ENCODE measurements at places on chromosomes 13 and 19.

DNA sequence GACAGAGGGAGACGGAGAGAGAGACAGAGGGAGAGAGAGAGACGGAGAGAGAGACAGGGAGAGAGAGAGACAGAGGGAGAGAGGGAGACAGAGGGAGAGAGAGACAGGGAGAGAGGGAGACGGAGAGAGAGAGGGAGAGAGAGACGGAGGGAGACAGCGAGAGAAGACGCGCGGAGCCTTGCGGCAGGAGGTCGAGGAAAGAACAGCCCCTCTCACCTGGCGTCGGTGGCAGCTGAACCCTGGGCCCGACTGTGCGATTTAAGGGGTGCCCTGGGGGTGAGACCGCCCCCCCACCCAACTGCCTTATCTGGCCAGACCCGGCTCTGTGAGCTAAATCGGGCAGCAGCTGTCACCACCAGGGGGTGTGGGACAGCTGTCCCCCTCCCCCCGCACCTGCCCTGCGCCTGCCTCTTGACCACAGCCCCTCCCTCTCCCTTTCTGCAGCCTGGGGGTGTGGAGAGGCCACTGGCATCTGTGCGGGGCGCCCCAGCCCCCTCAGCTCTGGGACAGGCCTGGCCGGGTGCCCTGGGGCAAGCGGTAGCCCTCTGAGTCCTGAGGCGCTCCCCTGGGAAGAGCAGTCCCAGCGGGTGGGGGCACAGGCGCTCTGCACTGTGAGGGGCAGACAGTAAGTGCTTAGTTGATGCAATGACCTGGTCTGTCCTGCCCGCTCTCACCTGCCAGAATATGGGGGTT, 10.8 kb downstream of the JOSD2 start:
- no peak for DNase-seq

GRCh38 chr13:114002009-114002544, 28.2 kb upstream of the C13orf46 start:
- DNase-seq, result no peak

DNA sequence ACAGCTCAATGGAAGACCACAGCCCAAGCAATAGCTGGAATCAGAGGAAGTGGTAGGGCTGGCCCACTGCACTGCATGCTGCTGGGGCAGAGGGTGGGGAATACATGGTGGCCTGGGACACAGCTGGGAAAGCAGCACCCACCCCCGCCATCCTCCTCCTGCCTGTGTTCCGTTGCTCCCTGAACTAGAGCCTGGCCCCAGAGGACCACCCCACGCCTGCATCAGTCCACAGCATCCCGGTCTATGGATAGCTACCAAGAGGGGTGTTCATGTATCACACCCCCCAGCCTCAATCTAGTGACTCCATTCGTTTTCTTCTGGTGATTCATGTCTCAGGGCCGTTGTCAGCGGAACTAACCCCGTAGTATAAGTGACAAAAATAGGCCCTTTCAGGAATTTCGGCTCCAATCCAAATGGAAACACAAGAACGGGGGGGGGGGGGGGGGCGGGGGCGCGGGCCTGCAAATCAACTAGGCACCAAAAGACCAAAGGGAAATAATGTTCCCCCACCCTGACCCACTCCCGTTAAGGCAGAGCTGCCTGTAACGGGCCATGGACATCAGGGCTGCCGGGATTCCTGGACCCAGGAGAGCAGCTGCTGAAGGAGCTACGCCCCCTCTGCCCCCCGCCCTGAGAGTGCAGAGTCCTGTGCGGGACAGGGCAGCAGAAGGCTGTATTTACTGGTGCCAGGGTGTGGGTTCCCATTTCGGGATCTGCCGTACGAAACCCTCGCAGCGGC, 18.9 kb upstream of the EPHX3 start:
- DNase-seq, result no peak

DNA sequence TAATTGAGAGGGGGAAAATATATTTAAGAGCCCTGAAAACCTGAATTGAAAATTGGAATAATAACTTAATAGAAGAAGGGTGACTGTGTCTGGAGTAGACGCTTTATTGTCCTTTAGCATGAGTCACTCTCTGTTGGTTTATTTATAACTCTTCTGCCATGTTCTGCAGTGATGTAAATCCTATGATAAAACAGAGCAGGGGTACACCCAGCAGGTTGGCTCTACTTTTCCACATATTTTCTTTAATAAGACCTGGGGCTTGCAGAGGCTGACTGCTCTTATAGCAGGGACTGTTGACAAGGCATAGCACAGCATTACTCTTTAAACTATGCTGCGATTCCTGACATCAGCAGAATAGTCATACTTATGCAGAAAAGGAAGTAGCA, 389.9 kb upstream of the PCDH9 start:
- DNase-seq, result no peak

Data from NCI-H1694 treated with DMSO at 0.1 percent for 48 hours (cell line).